ENCODE measurements at places on chromosomes 3 and 15. TPM values are rescaled to one million over a fixed set of nuclear protein-coding genes. Genes with fewer than 3 reads are reported as not detected.

The CCR9 gene
- 0.44 TPM for total RNA-seq

The TBL1XR1 gene
- 312 TPM for total RNA-seq

The CCR8 gene
- not detected for total RNA-seq

The TTLL13 gene
- total RNA-seq: 2.2 TPM

The AADACL2 gene
- total RNA-seq: not detected

The IL12A gene
- total RNA-seq: 7.8 TPM

The GP5 gene
- total RNA-seq: 0.18 TPM

The CD86 gene
- 31.2 TPM for total RNA-seq

The C3orf85 gene
- total RNA-seq: not detected

The IFT57 gene
- 64.9 TPM for total RNA-seq

The BDH1 gene
- 35.1 TPM for total RNA-seq

The TRIM42 gene
- total RNA-seq: not detected

The MASP1 gene
- not detected for total RNA-seq

The RPL15 gene
- total RNA-seq: 2,710 TPM

The SMCO1 gene
- not detected for total RNA-seq

The RTP1 gene
- total RNA-seq: not detected

The GOLGA8N gene
- total RNA-seq: 4.3 TPM

The ECT2 gene
- 6.3 TPM for total RNA-seq

The PARP3 gene
- total RNA-seq: 12.7 TPM

The CPNE4 gene
- total RNA-seq: not detected

The NPAP1 gene
- not detected for total RNA-seq

The PAK2 gene
- 87.1 TPM for total RNA-seq

The LYSMD2 gene
- 48.6 TPM for total RNA-seq

The TMEM207 gene
- not detected for total RNA-seq

The ADAMTS17 gene
- total RNA-seq: not detected
